ENCODE measurements at places on chromosomes 12 and 14.

- no peak for DNase-seq
Measured at GRCh38 chr14:69685716-69686115, 74.3 kb downstream of the SUSD6 start.

- DNase-seq = no peak
Measured at GRCh38 chr14:104382361-104383087, 197.0 kb upstream of the C14orf180 start.

DNA sequence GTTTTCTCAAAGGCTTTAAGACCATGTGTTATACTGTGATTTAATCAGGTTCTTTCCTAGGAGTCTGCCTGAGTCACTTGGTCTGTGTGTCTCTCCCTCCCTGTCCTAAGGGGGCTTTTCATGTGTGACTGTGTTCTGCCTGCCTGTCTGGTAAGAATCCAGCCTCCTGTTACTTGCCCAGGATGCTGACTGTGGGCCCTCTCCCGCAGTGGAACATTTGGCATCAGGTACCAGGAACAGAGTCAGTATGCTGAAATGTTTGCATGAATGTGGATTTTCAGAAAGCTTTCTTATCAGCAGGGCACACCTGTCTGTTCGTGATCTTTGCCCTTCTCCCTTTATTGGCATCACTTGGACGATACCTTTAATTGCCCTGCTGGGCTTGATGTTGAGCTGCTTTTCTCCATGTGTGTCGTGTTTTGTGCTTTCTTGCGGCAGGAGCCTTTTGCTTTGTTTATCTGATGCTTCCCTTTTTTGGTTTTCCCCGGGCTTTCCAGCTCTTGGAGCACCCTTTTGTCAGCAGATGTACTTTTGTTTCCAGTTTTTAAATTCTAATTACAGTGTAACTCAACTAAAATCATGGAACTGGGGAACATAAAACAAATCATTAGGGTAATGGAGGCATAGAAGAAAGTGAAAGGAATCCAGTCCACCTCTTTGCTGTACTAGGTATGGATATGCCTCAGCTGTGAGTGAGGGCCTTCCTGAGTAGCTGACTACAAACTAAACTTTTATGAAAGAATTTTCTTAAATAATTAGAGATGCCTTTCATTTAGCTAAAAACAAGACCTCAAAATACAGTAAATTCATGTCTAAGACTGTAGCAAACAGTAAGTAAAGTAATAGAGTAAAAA lies 72.5 kb downstream of the TRAF3 start:
- DNase-seq = no peak

- no peak for DNase-seq
Measured at GRCh38 chr12:2335513-2335912, 282.7 kb downstream of the CACNA1C start.

DNA sequence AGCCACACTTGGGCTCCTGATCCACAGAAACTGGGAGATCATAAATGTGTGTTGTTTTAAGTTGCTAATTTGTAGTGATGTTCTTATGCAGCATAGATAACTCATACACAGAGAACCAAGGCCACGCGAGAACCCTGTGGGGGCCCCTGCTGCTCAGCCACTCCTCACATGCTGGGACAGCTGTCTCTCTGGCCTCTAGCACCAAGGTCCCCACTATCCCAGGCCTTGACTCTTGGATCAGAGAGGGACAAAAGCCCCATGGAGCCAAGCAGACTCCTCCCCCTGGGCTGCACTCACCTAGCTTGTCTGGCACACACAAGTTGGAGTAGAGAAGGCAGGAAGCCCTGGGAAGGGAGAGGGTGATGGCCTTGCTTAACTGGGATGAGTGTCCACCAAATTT lies 11.3 kb downstream of the PLD4 start:
- DNase-seq = no peak

DNA sequence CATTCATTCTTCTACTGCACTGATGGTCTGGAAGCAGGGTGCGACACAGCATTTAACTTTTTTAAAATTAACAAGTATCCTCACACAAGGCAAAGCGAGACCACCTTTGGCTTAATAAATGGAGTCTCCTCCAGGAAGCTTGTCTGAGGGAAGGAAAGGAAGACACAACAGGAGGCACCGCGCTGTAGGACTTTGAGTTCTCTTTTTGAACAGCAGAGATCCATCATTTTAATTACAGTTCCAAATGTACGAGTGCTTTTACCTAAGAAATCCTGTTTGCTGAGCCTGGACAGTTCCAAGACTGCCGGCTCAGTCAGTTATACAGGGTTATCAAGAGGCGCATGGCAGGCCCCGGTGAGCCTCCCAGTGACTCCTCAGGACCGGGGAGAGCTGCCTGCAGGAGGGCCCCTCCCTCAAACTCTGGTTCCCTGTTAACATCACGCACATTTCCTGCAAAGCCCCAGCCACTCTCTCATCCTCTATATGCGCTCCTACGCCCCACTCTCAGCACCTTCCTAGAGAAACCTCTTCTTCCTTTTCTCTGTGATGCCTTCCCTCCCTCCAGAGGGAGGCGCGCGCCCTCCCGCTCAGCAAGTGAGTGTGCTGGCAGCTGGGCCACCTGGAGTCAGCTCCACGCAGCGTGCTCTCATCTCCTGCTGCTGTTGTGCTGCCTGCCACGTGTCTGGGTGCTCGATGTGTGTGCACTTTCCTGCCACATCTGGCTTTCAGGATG lies 46.1 kb downstream of the STX2 start:
- no peak for DNase-seq

DNA sequence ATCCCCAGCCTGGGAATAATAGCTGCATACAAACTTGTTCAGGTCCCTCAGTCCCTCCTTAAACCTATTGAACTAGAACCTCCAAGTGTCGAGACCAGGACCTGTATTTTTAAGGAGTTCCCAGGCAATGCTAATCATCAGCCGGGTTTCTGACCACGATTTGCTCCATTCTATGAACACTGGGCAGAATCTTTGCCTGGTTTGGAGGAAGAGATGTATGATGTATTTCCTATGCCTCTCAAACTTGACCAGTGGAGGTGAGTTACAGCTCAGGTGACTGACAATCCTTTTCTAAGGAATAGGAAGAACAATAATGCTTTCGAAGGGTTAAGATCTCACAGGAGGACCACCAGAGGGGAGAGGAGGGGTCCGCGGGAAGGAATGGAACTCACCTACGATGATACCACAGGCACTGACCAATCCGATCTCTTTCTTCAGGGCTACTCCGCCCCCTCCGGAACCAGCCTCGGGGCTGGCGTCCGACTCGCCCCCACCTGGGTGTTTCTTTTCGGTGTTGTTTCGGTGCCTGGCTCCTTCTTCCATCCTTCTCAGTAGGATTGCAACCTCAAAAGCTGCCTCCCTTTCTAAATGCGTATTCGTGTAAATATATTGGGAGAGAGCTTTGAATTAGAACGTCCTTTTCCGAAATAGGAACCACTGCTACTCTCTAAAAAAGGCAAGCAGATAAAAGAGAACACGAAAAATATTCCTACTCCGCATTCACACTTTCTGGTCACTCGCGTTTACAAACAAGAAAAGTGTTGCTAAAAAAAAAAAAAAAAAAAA lies 895 bp downstream of the SLC7A8 start:
- no peak for DNase-seq

GRCh38 chr12:21695986-21696385 lies 38.3 kb upstream of the LDHB start:
- no peak for DNase-seq

- DNase-seq = peak; percentile 1
Measured at GRCh38 chr12:27434673-27435565, 11.6 kb upstream of the SMCO2 start.

DNA sequence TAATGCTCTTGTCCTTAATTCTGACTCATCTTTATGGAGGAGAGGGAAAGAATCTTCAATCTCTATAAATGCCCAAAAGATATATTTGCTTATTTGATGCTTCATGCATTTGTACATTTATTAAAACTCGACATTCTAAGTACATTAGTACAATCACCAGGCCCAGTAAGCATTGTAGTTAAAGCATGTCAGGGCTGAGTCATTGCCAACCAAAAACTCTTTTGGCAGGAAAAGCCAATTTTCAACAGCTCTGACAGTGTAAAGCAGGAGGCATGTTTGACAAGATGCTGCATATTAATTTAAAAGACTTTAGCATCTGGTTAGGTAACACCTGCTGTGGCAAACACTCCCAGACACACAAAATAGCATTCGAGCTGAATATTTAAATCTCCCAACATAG lies 290.9 kb downstream of the PPFIA2 start:
- no peak for DNase-seq

GRCh38 chr12:20150835-20151422 lies 217.4 kb upstream of the PDE3A start:
- no peak for DNase-seq

GRCh38 chr14:88919502-88919901 lies 95.1 kb downstream of the TTC8 start:
- DNase-seq = no peak

- DNase-seq = no peak
Measured at GRCh38 chr12:48811437-48812090, 6.7 kb upstream of the CACNB3 start.

GRCh38 chr14:23041729-23042128 lies 283 bp upstream of the PSMB11 start:
- no peak for DNase-seq

- no peak for DNase-seq
Measured at GRCh38 chr12:20268121-20268732, 100.1 kb upstream of the PDE3A start.

DNA sequence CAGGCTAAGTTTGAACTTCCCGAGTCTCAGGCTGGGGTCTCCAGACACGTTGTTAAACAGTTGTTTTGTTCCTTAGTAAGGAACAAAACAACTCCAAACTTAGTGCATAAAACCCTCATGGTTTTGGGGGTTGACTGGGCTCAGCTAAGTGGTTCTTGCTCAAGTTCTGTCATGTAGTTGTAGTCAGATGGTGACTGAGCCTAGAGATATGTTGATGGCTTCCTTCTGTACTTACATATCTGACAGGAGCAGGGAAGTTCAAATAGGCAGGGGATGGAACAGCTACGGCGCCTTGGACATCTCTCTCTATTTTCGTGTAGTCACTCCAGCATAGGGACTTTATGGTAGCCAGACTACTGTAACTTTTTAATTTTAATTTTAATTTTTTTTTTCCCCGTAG lies 45.7 kb downstream of the SPATS2 start:
- DNase-seq = no peak

- DNase-seq = no peak
Measured at GRCh38 chr12:84874125-84874824, 38.3 kb downstream of the SLC6A15 start.

GRCh38 chr12:120252071-120252906 lies 13.2 kb downstream of the PXN start:
- DNase-seq = peak; percentile 60

DNA sequence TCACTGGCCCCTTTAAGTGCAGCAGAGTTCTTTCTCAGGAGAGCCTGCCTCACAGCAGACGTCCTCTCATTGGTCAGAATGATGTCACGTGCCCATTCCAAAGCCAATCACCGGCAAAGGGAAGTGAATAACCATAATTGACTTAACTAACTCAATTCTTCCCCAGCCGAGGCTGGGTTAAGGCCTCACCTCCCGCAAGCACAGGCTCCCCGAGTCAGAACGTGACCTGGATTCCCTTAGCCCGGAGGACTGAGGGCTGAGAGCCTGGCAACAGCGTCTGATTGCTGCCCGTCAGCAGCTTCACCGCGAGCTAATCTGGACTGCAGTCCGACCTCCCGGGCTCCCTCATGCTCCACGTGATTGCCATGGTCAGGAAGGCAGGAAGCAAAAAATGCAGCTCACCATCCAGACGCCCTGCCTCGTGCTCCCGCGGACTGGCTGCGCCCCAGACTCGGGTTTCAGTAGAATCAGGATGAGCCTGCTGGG lies 92.1 kb upstream of the FZD10 start:
- DNase-seq = no peak
